NCI-H1436 (cell line): ENCODE measurements at places on chromosomes 11 and 22.
A peak's percentile ranks its signal among the peaks of the same experiment; 100 is the strongest.

GRCh38 chr22:27718186-27719035 lies 83.1 kb downstream of the MN1 start:
- no peak for DNase-seq

- DNase-seq: no peak
These were observed 14.9 kb upstream of the LRP5 start for GRCh38 chr11:68297494-68297811.

GRCh38 chr11:13663631-13664071 lies 4.8 kb upstream of the FAR1 start:
- DNase-seq: no peak

- no peak for DNase-seq
These were observed 153.9 kb downstream of the NAV2 start for GRCh38 chr11:19866521-19866920.

DNA sequence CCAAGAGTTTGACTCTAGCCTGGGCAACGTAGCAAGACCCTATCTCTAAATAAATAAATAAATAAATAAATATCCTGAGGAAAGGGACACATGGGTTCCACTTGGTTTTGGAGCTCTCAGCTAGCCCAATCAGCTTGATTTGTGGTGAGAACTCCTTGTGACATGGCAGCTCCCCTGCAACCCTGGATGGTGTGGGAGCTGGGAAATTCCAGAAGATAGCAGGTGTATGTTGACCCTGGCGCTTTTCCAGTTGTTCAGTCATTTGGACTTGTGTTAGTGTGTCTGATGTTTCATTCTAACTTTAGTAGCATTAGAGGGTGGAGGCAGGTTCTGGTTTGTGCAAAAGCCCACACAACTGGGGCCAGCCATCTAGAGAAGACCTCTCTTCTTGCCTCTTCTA lies 148.5 kb upstream of the NCAM1 start:
- no peak for DNase-seq

GRCh38 chr11:69274531-69275016 lies 19.4 kb upstream of the MYEOV start:
- peak; percentile 17 for DNase-seq

DNA sequence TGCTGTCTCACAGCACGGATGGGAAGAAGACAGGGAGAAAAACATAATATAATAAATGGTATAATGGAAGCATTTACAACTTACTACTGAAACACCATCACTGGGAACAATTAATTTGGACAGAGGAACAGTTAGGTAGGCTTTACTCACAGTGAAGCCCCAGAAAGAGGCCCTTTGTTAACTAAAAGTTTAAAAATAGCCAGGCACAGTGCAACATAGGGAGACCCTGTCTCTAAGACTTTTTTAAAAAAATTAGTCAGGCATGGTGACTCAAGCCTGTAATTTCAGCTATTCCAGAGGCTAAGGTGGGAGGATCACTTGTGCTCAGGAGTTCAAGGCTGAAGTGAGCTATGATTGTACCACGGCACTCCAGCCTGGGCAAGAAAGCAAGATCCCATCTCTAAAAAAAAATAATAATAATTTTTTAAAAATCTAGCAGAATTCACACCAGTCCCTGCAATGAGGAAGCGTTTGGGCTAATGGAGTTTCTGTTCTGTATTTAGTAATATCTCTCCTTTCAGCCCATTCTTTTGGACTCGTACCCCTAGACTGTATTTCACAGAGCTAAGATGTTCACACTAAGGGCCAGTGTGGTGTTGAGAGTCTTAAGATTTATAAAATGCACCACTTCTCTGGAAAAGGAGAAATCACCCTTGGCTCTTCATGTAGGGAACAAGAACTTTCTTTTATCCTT lies 275.5 kb downstream of the SOX6 start:
- DNase-seq: no peak

GRCh38 chr11:68724293-68724692 lies 27.0 kb downstream of the TESMIN start:
- no peak for DNase-seq

DNA sequence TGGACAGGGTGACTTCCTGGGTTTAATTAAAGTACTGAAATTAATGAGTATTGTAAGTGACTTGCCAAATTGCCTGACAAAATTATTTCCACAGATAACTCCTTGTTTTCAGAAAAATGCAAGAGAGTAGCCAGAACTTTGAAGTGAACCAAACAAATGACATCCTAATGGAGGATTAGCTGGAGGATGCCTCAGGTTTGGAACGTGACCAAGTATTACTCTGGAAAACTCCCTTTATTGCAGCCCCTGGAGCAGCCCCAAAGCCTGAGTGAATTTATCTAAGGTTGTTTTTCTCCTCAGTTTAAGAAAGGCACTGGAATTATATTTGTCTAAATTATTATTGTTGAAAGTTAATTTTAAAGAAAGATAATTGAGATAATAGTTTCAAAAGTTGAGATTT lies 343.6 kb upstream of the MTNR1B start:
- no peak for DNase-seq

DNA sequence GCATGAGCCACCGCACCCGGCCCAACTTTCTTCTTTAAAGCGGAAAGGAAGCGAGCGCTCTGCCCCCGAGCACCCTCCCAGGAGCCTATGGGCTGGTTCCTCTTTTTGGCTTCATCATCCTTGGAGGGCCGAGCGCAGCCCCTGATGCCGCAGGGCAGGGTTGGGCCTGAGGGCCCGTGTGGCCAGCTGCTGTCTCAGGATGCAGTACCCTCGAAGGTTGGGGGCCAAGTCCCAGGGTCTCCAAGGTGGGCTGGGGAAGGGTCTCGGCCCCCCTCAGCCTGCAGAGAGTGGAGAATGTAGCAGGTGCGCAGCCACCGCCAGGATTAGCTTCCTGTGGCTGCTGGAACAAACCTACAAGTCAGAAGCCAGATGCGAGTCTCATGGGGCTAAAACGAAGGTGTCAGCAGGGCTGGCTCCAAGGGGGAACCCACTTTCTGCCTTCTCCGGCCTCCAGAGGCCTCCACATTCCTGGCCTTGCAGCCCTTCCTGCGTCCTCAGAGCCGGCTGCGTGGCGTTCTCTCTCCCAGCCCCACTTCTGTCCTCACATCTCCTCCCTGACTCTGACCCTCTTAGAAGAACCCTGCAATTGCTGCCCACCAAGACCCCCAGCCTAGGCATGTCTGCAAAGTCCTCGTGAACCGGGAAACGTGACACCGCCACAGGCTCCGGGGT lies 2.9 kb downstream of the PANX2 start:
- no peak for DNase-seq

DNA sequence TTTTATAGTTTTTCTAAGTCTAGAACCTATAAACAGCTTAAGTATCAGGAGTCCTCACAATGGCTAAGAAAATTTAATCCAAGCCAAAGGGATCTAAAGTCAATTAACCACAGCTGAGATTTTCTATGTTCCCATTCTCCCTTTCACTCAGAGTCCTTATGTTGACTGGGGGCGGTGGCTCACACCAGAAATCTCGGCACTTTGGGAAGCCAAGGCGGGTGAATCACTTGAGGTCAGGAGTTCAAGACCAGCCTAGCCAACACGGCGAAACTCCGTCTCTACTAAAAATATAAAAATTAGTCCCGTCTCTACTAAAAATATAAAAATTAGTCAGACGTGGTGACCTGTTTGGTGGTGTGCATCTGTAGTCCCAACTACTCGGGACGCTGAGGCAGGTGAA lies 6.9 kb downstream of the RDX start:
- no peak for DNase-seq

- DNase-seq: no peak
These were observed 156.2 kb downstream of the MAML2 start for GRCh38 chr11:96186806-96187205.

GRCh38 chr11:66340596-66341501 lies 4.1 kb downstream of the BRMS1 start:
- DNase-seq: no peak

GRCh38 chr11:116073854-116074837 lies 569.9 kb upstream of the CADM1 start:
- peak; percentile 33 for DNase-seq

- DNase-seq: no peak
These were observed 118.6 kb downstream of the GRIK4 start for GRCh38 chr11:120630122-120630521.

- no peak for DNase-seq
These were observed 50.5 kb downstream of the IGSF9B start for GRCh38 chr11:133906241-133906640.

GRCh38 chr11:130827451-130828377 lies 88.6 kb downstream of the SNX19 start:
- DNase-seq: no peak

DNA sequence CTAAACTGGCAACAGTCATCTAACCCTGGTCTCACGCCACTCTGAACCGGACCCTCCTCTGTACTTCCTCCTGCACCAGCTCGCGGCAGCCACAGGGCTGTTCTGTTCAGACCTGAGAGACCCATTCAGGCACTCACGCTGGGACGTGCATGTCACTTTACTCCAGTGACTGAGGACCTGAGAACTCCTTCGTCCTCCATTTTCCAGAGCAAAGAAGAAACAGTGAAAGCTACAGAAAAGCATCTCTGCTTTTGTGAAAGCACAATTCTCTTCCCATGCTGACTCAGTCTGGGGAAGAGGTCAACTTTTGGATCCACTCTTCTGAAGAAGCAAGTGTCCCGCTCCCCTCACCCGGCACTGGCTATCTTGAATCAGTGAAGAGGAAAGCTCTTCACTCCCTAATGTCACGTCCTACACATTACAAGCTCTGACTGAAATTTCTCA lies 24.5 kb downstream of the PISD start:
- no peak for DNase-seq

DNA sequence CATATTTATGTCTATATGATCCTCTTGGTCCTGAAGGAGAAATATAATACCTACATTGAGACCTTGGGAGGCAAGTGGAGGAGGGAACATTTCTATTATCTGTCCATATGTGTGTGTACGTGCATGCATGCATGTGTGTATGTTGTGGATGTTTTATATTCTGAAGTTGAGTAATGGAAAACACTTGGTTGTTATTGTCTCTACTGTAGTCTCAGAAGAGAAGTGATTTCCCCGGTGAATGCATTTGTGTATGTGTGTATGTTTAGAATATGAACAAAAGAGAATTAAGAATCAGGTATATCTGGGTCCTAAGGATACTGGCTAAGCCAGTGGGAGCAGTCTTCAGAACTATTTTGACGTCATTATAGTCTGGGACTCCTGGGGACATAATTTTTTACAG lies at the start of gene OR52N1:
Gene OR52N1, minus strand, starts transcription at position 101 of the 400 bp plus-strand sequence. CDS start 2,449 bp downstream, outside the sequence.
- DNase-seq: no peak

DNA sequence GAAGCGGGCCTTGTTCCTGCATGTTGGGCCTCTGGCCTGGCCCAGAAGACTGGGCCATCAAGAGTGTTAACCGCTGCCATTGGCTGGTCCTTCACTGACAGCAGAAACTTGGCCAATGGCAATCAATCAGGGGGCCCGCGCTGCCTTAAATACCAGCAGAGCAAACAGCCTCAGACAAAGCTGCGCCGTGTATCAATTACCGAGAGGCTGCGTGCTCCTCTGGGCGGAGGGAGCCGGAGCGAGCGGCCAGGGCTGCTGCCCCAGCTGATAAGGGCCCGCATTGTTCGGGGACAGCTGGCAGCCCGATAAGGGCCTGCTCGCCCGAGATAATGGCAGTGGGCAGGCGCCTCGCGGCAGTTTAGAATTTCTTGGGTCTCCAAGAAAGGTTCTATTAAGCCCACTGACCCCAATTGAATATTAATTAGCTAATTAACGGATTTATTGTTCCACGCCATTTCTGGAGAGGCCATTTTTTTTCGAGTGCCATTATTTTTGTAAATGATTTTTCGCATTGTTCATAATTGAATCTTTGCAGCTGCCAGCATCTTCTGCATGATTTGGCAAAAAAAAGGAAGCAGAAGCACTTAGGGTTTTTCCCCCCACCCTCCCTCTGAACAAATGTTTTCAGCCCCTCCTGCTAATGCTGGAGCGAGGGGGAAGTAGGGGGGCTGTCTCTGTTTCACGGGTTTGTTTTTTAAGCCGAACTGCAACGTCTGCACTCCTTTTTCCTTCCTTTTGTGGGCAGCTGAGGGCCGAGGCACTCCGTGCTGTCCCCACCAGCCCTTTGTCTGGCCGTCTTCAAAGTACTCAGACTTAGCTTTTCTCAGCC lies 37.6 kb upstream of the RIC3 start:
- DNase-seq: peak; percentile 90

GRCh38 chr11:120835601-120836228 lies 188.2 kb upstream of the TBCEL start:
- DNase-seq: no peak

GRCh38 chr11:80816966-80817365 lies 1376.1 kb upstream of the TENM4 start:
- no peak for DNase-seq

GRCh38 chr11:11397036-11397415 lies 44.0 kb upstream of the CSNK2A3 start:
- no peak for DNase-seq

GRCh38 chr22:48576333-48577013 lies 1251.2 kb downstream of the BRD1 start:
- DNase-seq: peak; percentile 49

DNA sequence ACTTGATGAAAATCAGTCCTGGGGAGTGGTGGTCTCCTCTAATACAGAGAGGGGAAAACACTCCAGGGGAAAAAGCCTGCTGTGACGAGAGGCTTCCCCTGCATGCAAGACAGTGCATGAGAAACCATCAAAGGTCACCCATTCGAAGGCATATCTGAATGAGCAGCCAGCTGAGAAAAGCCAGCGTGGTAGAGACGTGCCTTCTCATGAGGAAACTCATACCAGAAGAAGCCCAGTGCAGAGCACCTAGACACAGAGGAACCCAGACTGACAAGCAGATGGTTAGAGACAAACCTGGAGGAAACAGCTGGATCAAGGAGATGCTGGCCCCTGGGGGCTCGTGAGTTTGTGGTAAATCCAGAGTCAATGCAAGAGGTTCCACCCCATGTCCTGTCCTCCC lies 534.8 kb downstream of the BRD1 start:
- DNase-seq: no peak

DNA sequence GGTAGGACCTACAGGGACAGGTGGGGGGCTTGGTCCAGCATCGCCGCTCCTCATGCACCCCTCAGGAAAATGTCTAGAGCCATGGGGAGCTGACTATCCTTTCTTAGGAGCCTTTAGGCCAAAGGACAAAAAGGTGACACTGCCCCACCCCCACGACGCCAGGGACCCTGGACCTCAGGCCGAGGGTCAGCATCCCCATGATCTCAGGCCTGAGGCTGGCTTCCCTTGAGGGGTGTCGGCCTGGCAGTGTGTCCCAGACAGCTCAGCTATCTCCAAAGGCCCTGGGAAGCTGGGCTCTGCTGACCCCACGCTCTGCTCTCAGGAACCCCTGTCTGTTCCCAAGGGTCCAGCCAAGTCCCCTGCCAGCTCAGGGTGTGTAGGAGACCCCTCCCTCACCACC lies 16.3 kb downstream of the MRGPRG start:
- DNase-seq: no peak
